ENCODE measurements at places on chromosomes 13 and 19. TPM values are rescaled to one million over a fixed set of nuclear protein-coding genes. Genes with fewer than 3 reads are reported as not detected.

SOX1 gene
- total RNA-seq: 0.17 TPM

DNA sequence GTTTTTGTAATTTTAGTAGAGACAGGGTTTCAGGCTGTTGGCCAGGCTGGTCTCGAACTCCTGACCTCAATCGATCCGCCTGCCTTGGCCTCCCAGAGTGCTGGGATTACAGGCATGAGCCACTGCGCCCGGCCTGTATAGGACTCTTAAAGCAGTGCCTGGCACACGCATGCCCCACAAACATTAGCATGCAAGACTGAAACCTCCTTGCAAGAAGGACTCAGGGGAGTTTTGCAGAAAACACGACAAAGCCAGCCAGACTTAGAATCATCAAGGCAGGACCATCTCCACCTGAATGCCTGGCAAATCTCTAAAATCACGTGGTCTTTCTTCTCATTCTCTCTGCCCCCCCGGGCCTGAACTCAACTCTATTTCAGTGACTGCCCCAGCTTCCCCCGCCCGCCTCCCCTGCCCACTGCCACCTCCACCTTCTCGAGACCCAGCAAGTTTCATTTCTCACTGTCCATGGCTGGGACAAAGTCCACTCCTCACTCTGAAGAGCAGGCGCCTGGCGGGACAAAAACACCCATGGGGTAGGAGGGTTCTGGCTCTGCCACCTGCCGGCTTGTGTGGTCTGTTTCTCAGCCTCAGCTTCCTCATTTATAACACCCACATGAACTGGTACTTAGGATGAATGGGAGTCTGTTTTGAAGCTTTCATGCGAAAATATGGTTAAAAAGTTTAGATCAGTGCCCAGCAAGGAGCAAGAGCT is 2.4 kb downstream of the TICAM1 start:
- no peak overlapping the region for H3K27ac ChIP-seq
- H3K36me3 ChIP-seq: no peaks in the 10 kb centered on the region
- H3K4me3 ChIP-seq: no peak overlapping the region
- peaks cover 5% of the 10 kb centered on the region for H3K27me3 ChIP-seq
- H3K4me1 ChIP-seq: no peaks in the 10 kb centered on the region

- no peaks in the 10 kb centered on the region for H3K27me3 ChIP-seq
- DNase-seq: no peak
- no peak overlapping the region for H3K27ac ChIP-seq
- H3K4me1 ChIP-seq: no peaks in the 10 kb centered on the region
Observed at GRCh38 chr13:113048766-113049165, 56.8 kb upstream of the F7 start.

GRCh38 chr19:35261356-35262100 is 7.2 kb upstream of the USF2 start:
- peaks cover 80% of the 10 kb centered on the region for H3K36me3 ChIP-seq
- no peak overlapping the region for H3K4me3 ChIP-seq
- no peak overlapping the region for H3K27ac ChIP-seq
- H3K4me1 ChIP-seq: no peaks in the 10 kb centered on the region

- DNase-seq: peak; percentile 70
- no peak overlapping the region for H3K4me3 ChIP-seq
- no peaks in the 10 kb centered on the region for H3K27me3 ChIP-seq
- H3K36me3 ChIP-seq: no peaks in the 10 kb centered on the region
- no peaks in the 10 kb centered on the region for H3K4me1 ChIP-seq
Observed at GRCh38 chr13:98772794-98773452, 20.5 kb upstream of the SLC15A1 start.

DNA sequence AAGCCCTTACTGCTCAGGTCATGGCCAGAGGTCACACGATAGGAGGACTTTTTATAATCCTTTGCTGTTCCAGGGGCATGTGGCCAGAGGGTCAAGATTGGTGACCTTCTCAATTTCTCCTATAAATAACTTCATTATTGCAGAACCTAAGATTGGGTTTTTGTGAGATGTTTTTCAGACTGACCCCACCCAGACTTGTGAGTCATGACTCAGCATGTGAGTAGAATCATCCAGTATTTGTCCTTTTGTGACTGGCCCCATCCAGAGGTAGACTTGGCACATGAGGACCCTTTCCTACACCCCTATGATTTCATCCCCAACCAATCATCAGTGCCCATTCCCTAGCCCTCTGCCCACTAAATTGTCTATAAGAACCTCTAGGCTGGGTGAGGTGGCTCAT is 84.5 kb upstream of the ABCC4 start:
- DNase-seq: no peak
- no peaks in the 10 kb centered on the region for H3K4me1 ChIP-seq
- no peaks in the 10 kb centered on the region for H3K36me3 ChIP-seq
- no peak overlapping the region for H3K4me3 ChIP-seq
- no peak overlapping the region for H3K27ac ChIP-seq
- H3K27me3 ChIP-seq: no peaks in the 10 kb centered on the region

WASF3 gene
- total RNA-seq: 22.2 TPM

GRCh38 chr13:107518780-107519179 is 696.6 kb downstream of the LIG4 start:
- H3K4me3 ChIP-seq: no peak overlapping the region
- no peaks in the 10 kb centered on the region for H3K4me1 ChIP-seq
- no peaks in the 10 kb centered on the region for H3K36me3 ChIP-seq
- DNase-seq: no peak
- no peak overlapping the region for H3K27ac ChIP-seq

- H3K27me3 ChIP-seq: no peaks in the 10 kb centered on the region
- no peak overlapping the region for H3K4me3 ChIP-seq
- no peak for DNase-seq
- H3K36me3 ChIP-seq: peaks cover 16% of the 10 kb centered on the region
- H3K27ac ChIP-seq: no peak overlapping the region
Observed at GRCh38 chr19:48935864-48936263, 2.4 kb downstream of the DHDH start.

GRCh38 chr13:25507841-25508240 is 136.1 kb downstream of the ATP8A2 start:
- H3K4me1 ChIP-seq: no peaks in the 10 kb centered on the region
- H3K27me3 ChIP-seq: no peaks in the 10 kb centered on the region
- H3K27ac ChIP-seq: no peak overlapping the region
- no peak overlapping the region for H3K4me3 ChIP-seq
- DNase-seq: no peak

DNA sequence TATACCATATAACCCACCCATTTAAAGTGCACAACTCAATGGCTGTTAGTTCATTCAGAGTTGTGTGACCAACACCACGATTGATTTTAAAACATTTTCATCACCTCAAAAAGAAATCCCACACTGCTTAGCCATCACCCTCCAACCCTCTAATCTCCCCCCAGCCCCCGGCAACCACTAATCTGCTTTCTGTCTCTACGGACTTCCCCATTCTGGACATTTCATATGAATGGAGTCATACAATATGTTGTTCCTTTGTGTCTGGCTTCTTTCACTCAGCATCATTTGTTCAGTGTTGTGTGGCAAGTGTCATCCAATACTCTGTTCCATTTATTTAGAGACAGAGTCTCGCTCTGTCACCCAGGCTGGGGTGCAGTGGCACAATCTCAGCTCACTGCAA is 4.0 kb upstream of the PNMA8B start:
- H3K4me3 ChIP-seq: no peak overlapping the region
- peaks cover 2% of the 10 kb centered on the region for H3K36me3 ChIP-seq
- H3K4me1 ChIP-seq: no peaks in the 10 kb centered on the region
- no peaks in the 10 kb centered on the region for H3K27me3 ChIP-seq
- DNase-seq: no peak

DNA sequence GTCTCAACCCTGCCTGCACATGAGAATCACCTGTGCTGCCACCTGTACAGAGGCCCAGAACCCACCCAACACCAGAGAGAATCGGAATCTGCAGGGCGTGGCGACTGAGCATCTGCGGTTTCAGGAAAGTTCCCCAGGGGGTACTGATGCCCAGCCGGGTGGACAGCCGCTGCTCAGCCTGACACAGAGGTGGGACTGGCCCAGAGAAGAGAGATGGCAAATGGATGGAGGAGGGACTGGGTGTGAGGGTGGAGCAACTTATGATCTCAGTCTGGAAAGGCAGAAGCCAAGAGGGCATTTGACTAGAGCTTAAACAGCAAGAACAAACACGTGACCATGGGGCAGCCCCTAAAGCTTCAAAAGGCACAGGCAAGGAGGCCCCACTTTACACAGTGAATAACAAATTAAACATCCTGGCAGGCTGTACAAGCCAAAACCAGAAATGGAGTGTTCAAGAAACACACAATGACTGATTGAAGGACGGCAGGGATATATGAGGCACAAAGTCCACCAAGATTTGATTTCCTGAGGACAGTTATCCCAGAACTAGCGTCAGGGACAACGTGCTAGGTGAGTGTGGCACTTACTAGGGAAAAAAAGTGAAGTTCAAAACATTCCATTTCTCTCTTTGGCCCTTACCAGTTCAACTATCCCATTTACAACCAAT is 3.1 kb downstream of the RANBP3 start:
- 0 out of 2 replicates have a peak, but pooled peaks cover 4% of the 10 kb centered on the region for H3K4me1 ChIP-seq
- DNase-seq: no peak
- H3K27ac ChIP-seq: no peak overlapping the region
- H3K4me3 ChIP-seq: peak overlapping the region; percentile 9
- H3K27me3 ChIP-seq: no peaks in the 10 kb centered on the region

- no peak overlapping the region for H3K27ac ChIP-seq
- no peak for DNase-seq
- no peaks in the 10 kb centered on the region for H3K36me3 ChIP-seq
- no peaks in the 10 kb centered on the region for H3K4me1 ChIP-seq
- no peaks in the 10 kb centered on the region for H3K27me3 ChIP-seq
Observed at GRCh38 chr13:97116754-97117153, 105.4 kb upstream of the MBNL2 start.

DNA sequence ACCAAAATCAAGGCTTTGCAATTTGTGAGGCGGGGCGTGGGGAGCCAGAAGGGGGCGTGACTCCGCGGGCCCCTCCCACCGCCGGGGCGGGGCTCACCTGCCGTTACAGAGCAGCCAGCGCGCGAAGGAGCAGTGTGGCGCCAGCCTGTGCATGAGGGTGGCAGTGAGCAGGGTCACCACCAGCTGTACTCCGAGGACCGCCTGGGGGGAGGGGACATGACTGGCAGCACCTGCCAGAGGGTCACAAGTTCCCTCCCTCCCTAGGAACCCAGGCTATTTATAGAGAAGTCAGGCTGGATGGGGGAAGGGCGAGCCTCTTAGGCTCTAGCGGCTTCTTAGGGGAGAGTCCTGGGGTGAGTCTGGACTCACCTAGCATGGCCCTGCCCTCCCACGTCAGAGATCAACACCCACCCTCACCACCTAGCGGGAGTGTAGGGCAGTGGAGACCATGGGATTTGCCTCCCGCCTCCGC is 3.6 kb downstream of the TMEM161A start:
- peaks cover 28% of the 10 kb centered on the region for H3K36me3 ChIP-seq
- no peaks in the 10 kb centered on the region for H3K27me3 ChIP-seq
- peak; percentile 86 for DNase-seq
- H3K4me1 ChIP-seq: no peaks in the 10 kb centered on the region
- H3K27ac ChIP-seq: no peak overlapping the region

DNA sequence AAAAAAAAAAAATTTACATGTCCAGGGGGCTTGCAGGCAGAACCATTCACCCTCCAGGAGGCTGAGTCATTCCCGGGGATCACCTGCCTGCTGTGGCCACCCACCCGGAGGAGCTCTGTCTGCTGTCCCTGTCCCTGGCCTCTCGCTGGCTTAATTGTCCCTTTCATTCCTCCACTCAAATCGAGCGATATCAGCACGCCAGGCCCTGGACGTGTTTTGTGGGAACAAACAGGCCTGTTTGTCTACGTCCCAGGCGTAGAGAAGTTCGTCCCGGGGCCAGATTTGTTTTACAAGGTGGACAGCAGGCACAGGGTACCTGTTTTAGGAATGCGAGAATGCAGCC is 21.2 kb downstream of the SULT2B1 start:
- H3K4me1 ChIP-seq: peaks cover 3% of the 10 kb centered on the region
- H3K36me3 ChIP-seq: no peaks in the 10 kb centered on the region
- H3K27me3 ChIP-seq: no peaks in the 10 kb centered on the region
- H3K4me3 ChIP-seq: no peak overlapping the region
- no peak overlapping the region for H3K27ac ChIP-seq

GRCh38 chr13:43269037-43269481 is 245.7 kb downstream of the DNAJC15 start:
- H3K36me3 ChIP-seq: no peaks in the 10 kb centered on the region
- no peak for DNase-seq
- no peak overlapping the region for H3K27ac ChIP-seq
- H3K4me3 ChIP-seq: no peak overlapping the region

DNA sequence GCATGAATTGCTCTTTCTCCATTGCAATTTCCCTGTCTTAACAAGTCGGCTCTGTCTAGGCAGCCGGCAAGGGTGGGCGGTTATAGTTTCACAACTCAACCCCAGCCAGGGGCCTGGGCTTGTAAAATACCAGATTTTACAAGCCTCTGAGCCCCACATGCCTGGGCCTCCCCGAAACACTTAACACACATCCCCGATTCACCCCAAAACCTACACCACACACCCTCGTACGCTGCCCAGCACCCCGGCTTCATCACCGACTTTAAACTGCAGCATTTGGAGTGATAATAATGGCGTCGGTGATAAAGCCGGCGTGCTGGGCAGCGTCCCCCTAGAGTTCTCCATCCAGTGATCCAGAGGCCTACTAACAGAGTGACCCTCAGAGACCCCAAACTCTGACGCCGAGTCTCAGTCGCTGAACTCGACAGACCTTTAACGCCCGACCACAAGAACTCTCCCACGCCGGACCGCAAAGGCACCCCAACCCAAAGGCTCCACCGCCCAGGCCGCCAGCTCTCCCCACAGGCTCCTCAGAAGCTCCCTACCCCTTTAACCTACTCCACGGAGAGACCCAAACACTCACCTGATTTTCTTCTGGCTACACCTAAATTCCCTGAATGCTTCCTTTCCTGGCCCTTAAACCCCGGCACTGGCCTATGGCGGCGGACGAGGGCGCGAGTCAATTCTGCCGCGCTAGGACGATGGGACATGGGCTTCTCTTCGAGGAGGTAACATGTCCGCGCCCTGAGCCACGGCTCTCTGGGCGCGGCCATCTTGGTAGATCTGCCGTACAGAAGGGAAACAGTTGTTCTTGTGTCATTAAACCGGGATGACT is at the start of gene ZNF649:
Gene ZNF649 (minus strand): TSS at position 687 of the 835 bp plus-strand sequence. CDS start 4,910 bp downstream, outside the sequence.
- H3K4me3 ChIP-seq: peak within 1 kb of the TSS; percentile 98
- DNase-seq: peak; percentile 87
- H3K27ac ChIP-seq: peak within 1 kb of the TSS; percentile 97
- H3K36me3 ChIP-seq: peaks cover 60% of the 10 kb centered on the region

NTF4 gene
- total RNA-seq: 2.1 TPM

GRCh38 chr13:51728972-51729371 is 75.0 kb downstream of the DHRS12 start:
- no peak for DNase-seq
- H3K27ac ChIP-seq: no peak overlapping the region
- H3K4me3 ChIP-seq: no peak overlapping the region

UBL3 gene
- total RNA-seq: 19.3 TPM

DNA sequence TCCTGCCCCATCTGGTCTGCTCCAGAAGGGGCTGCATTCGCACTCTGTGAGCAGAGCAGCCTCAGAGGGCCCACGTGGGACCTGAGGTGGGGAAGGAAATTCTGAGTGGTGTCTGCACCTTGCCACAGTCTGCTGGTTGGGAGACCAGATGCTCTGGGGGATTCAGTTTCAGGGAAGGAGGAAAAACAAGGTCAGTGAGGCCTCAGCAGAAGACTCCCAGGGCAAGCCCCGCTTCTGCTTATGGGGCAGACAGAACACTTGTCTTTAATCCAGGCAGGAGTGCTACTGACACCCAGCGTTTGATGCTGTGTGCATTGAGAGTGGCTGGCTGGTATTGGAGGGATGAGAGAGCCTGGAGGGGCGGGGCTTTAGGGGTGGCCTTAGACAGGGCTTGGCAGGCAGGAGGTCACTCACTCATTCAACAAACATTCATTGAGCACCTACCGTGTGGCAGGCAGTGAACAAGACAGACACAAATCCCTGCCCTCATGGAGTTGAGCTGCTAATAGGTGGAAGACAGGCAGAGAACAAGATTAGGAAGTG is 4.9 kb upstream of the CLEC17A start:
- no peak overlapping the region for H3K4me3 ChIP-seq
- H3K4me1 ChIP-seq: no peaks in the 10 kb centered on the region
- peak; percentile 69 for DNase-seq
- no peaks in the 10 kb centered on the region for H3K36me3 ChIP-seq
- no peak overlapping the region for H3K27ac ChIP-seq

Data from H9 (cell line).